ENCODE measurements at places on chromosomes 1 and 21.

GRCh38 chr1:230084408-230085177 lies 17.6 kb downstream of the GALNT2 start:
- no peak for DNase-seq

DNA sequence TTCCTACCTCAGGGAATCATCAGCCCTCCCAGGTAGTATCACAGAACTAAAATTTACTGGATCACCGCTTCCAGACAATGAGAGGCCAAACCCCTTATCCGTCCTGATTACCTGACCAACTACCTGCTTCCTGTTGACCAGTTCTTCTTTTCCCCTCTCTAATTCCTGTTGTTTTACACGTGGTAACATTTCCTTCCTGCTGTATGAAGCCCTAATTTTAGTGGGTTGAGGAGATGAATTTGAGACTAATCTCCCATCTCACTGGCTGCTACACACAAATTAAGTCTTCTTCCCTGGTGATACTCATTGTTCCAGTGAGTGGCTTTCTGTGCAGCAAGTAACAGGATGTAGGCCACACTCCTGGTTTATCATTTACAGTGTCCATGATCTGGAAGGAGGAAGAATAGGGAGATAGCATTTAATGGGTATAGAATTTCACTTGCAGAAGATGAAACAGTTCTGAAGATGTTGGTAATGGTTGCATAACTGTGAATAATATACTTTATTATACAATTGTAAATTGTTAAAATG lies 2112.9 kb downstream of the NCAM2 start:
- DNase-seq, result no peak

- no peak for DNase-seq
Observed at GRCh38 chr21:32183396-32183795, 95.5 kb downstream of the MIS18A start.

DNA sequence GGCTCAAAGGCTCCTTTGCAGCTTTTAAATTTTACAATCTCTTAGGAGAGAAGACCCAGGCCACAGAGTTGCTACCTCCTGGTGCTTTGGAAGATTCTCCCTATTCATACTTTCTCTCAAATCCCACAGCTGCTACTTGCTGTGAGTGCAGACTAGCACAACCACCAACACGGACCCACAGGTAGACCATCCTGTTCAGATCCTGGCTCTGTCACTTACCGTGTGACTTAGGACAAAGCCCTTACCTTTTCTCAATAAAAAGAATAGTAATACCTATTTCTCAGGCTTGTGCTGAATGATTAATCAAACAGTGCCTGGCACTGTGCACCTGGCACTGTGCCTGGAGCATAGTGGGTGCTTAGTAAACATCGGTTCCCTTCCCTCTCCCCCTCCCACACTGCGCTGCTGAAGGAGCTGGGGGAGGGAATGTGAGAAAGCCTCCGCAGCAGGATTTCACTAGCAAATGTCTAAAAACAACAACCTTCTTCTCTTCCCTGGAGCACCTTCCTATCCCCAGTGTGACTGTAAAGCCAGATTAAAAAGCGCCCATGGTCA lies 81.7 kb downstream of the PGM1 start:
- no peak for DNase-seq

DNA sequence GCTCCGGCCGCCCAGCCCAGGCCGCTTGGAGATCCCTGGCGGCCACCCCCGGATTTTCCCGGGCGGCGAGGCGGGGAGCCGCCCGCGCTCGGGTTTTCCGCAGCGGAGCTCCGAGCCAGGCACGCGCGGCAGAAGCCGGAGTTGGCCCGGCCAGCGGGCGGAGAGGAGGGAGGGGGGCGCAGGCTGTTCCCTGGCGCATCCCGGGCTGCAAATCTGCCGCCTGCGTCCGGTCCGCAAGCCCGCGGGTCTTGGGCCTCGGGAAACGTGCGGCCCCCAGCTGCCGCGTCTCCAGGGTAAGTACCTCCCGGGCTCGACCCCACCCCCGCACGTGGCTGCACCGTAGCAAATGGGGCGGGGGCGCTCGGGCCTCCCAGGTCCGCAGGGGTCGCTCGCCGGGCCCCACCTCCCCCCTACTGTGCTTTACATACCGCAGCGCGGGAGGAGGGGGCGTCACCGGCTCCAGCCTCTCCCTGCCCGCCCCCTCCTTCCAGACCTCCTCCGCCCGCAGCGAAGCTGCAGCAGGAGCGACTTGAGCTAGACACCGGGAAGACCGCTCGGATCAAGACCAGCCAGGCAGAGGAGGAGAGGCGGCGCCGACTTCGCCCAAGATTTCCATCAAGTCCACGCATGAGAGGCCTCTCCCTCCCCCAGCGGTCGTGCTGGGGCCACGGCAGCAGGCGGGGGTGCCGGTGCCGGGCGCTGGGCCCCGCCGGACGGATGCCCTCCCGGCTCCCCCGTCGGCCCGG lies 1.6 kb downstream of the TMEM200B start:
- no peak for DNase-seq

DNA sequence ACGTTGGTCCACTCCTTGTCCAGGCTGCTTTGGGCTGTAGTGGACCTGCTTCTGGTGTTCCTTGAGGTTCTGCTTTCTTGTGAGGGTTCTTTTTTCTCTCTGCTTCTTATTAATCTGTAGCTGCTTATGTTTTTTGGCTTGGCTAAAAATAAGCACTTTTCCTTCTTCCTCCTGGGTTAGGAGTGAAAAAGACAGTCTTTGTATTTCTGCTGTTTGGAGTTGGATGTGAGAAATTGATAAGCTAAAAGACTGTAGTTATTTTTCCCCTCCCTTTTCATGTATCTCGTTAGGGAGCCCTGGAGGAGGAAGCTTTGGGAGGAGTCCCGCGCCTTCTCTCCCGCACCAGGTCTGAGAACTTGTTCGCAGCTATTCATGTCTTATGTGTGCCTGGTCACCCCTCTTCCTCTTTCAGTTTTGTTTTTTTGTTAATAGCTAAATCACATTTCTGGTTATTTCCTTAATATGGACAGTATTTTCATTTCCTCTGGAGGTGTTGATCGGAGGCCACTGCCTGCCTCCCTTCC lies 79.0 kb downstream of the GALNT2 start:
- no peak for DNase-seq

GRCh38 chr1:178310685-178311105 lies 186.1 kb downstream of the CLEC20A start:
- no peak for DNase-seq

DNA sequence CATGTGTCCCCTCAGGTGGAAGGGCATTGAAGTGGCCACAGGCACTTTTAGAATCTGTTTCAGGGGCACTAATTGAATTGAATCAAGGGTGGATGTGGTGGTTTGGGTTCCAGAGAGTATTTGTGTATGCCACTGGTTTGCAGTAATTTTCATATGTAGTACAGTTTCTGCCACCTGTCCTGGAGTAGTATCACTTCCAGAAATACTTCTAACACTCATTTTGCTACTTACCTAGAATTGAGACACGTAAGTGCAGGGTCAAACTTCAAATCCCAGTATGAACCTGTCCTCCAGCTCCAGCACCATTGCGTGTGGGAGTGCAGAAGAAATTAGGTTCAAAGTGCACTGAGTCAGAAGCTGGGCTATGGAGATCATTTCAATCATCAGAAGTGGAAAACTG lies 26.8 kb downstream of the RSPH1 start:
- no peak for DNase-seq

DNA sequence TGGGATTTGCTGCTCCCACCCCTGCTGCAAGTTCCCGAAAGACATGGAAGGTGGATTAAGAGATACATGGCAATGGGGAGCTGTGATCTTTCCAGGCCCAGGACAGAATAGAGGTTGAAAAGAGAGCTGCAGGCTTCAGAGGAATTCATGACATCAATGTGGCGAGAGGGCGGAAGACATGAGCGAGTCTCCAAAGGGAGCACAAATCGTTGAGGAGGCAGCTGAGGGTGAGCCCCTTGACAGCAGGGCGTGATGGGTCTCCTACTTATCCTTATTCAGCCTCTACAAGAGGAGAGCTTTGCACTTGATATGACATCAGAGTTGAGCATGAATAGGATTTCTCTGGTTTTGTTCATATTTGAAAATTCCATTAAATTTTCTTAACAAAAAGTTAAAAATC lies 45.5 kb upstream of the TACSTD2 start:
- no peak for DNase-seq

GRCh38 chr1:182601416-182601786 lies 2.8 kb downstream of the RGS16 start:
- DNase-seq, result peak; percentile 74

DNA sequence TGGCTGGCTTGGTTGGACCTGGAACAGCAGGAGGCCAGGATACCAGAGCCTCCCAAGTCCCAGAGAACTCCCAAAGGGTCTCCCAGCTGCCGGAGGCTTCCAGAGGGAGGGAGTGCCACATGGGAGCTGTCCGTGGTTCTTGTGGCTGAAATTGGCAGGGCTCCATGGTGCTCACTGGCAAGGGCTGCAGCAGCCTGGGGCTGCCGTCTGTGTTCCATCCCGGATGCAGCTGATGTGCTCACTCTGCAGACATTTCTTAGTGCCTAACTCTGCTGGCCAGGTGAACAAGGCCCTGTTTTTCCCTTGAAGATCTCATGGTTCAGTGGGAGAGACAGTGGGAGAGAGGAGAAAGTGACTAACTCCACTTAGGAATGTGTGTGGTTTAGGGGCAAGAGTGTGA lies 261.1 kb downstream of the CAMTA1 start:
- peak; percentile 15 for DNase-seq

DNA sequence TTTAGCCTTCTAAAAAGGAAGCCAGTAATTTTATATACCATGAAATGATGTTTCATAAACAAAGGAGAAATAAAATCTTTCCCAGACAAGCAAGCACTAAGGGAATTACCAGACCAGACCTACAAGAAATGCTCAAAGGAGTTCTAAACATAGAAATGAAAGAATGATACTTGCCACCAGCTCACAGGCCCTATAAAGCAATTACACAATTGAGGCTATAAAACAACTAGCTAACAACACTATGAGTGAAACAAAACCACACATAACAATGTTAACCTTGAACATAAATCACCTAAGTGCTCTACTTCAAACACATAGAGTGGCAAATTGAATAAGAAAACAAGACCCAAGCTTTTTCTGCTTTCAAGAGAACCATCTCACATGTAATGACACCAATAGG lies 123.8 kb downstream of the BARHL2 start:
- DNase-seq, result no peak

DNA sequence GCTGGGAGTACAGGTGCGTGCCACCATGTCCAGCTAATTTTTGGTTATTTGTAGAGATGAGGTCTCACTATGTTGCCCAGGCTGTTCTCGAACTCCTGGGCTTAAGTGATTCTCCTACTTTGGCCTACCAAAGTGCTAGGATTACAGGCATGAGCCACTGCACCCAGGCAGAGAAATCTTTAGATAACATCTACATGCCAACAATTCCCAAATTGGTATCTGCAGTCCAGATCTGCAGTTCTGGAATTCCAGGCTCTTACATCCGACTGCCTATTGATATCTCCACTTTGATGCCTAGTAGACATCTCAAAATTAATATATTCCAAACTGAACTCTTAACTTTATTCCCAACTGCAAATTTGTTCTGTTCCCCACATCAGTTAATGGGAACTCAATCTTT lies 23.3 kb downstream of the INAVA start:
- DNase-seq, result no peak

DNA sequence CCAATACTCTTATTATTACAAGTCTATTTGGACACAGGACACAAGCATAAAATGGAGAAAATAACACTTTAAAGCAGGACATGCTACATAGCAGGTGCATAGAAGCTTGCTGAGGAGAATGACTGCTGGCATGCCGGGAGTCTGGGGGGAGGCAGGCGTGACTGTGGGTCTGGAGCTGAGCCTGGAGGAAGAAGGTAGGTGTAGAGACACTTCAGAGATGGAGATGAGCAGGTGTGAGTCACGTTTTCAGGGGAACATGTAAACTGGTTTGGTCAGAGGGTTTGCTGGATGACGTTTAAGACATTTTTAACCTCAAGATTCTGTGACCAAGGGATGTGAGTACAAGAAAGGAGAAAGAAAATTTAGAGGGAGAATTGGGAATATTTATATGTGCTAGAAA lies 24.5 kb downstream of the OSCP1 start:
- no peak for DNase-seq

GRCh38 chr1:35441926-35442579 lies 115.2 kb downstream of the KIAA0319L start:
- no peak for DNase-seq

DNA sequence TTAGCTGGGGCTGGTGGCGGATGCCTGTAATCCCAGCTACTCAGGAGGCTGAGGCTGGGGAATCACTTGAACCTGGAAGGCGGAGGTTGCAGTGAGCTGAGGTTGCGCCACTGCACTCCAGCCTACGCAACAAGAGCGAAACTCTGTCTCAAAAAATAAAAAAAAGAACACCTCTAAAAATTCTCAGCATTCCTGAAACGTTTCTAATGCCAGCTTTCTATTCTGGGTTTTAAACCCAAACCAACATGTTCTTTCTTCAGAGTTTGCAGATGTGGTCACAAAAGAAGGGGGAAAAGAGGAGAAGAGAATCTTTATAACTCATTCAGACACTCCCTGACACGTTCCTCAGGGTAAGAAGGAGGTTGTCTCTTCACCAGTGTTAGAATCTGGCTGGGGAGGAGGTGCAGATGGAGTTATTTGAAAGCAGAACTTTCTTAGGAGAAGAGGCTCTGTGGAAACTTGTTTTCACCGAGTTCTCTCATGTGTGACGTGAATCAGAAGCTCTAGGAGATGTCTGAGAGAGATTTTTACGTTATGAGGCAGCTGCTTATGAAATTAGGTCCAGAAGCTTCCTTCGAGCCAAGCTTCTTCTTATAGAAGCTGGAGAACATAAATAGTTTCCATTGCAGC lies 17.8 kb upstream of the CNR2 start:
- DNase-seq, result no peak

DNA sequence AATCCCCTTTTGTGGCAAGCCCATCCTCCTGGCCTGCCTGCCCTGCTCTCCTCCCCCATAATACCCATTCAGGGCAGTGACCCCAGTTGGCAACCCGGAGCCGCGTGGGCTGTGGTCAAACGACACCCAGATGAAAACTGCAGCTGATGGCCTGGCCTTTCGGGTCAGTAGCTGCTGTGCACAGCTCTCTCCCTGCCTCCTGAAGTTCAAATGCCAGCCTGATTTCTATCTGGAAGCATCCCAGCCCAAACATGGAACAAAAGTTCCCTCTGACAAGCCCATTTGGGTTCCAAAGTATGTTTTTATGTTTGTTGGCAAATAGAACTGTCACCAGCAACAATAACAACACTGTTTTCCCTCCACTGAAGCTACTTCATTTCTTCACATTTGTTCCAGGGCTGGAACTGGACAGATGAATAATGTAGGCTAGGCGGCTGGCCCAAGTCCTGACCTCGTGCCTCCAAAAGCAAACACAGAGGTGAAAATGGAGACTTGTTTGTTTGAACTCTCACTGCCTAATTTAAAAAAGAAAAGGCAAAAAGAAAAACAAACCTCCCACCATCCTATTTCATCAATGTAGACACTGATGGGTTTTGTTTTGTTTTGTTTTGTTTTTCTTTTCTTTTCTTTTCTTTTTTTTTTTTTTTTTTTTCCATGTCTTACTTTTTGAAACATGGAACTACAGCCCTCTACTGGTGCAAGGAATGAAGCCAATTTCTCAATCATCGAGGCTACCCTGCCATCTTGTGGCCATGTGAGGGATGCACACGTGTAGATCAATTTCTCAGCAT lies 179.0 kb downstream of the ADSS2 start:
- peak; percentile 82 for DNase-seq

- no peak for DNase-seq
Observed at GRCh38 chr1:246181241-246181640, 325.8 kb downstream of the SMYD3 start.

- no peak for DNase-seq
Observed at GRCh38 chr1:94103608-94104007, 17.3 kb downstream of the ABCA4 start.
